Fibroblast of skin of right quadriceps (primary cell): ENCODE measurements at places on chromosomes 2 and 18.

DNA sequence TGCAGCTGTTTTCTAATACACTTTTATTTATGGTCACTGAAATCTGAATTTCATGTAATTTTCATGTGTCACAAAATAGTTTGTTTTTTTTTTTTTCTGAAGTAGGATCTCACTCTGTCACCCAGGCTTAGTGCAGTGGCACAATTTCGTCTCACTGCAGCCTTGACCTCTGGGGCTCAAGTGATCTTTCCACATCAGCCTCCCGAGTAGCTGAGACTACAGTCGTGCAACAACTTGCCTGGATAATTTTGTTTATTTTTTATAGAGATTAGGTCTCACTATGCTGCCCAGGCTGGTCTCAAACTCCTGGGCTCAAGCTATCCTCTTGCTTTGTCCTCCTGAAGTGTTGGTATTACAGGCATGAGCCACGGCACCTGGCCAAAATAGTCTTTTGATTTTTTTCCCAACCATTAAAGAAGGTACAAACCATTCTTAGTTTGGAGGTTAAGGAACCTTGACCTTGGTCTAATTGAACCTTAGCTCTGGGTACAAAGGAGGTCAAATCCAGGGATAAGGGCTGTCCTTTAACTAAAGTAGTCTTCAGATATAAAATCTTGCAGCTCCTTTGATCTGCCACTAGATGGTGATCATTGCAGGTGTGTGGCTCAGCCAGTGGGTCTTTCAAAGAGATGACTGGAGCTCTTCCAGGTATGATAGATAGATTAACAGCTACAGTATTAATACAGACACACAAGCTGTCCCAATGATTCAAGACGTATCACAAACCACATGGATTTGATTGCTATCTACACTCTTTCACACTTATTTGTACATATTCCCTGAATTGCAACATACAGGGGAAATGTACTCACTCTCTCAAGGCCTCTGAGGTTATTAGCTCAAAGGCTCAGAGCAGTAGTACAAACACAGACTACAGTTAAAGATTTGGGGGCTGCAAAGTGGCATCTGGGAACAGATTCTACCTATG lies 4.7 kb upstream of the KRCC1 start:
- DNase-seq, result peak; percentile 35

DNA sequence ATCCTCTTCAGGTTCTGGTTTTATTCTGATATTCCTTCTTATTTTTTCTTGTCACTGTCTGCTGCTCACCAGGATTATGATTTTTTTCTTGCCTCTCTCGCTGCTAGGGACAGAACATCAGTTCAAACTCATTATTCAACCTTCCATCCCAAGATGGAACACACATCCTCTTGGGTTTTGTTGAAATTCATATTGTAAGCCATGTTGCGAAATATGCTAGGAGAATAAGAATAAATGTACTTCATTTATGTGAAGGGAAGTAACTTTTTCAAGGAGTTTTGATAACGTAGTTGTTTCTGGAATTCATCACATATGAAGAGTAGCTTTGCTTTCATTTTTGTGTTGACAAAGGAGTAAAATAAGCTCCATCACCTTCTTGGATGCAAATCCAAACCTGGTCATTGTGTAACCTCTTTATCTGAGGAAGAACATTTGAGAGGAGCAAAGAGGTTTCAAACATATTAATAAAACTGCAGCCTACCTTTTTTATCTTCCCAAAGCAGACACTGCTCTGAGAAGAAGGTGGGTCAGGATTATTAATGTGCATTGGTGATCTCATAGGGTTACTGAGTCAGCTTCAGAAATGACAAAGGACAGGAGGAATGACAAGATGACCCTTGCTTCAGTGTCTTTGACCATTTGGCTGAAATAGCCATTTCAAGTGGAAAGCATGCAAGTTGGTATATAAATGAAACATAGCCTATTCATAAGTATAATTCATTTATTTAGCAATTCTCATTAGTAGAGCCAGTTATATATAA lies 280.0 kb downstream of the GULP1 start:
- DNase-seq, result no peak

DNA sequence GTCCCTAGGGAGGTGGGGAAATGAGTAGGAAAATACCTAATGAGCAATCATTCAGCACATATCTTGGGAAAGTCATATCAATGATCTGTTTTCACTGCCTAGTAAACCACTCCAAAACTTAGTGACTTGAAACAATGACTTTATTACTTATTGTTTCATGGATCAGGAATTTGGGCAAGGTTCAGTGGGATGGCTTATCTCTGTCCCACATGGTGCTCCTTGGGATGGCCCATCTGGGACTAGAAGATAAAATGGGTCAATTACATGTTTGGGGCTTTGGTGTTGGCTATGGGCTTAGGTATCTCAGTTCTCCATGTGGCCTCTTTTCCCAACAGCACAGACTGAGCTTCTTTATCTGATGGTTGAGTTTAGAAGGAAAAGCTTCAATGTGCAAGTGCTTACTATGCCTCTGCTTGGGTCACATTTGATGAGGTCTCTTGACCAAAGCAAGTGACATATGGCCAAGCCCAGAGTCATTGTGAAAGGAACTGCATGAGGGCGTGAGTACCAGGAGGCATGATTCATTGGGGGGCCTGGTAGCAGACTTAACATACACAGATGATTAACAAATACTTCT lies 218.1 kb upstream of the TNP1 start:
- peak; percentile 39 for DNase-seq

DNA sequence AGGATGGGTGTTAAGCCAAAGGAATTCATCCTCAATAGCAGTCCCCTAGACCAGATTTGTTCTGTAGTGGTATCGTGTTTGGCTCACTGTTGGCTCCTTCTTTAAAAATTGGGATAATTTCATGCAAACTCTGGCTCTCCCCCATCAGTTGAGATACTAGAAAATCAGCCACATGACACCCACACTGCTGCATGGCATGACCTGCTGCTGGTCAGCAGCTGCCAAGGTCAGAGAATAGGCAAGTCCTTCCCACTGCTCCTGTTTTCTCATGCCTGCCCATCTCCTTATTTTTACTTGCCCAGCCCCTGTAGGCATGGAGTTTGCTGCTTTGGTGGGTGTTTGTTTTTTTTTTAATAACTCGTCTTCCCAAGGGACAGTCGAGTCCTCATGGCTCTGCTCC lies 1.0 kb upstream of the SNRNP200 start:
- DNase-seq, result no peak

GRCh38 chr2:33146102-33146501 lies 199.3 kb downstream of the LTBP1 start:
- DNase-seq, result peak; percentile 45

DNA sequence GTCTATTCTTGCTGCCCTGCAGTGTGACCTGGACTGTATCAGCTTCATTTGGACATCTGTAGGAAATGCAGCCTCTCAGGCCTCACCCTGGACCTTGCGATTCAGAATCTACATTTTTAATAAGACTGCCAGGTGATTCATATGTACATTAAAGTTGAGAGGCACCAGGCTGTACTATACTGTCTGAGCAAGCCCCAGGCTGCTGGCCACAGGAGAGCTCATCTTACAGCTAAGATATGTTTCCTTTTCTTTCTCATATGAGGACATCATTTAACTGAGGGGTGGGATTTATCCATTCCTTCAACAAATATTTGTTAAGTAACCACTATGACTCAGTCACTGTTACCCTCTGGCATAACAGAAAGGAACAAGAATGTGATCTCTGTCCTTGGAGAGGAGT lies 78.2 kb upstream of the GCFC2 start:
- no peak for DNase-seq

GRCh38 chr2:158507679-158508078 lies 50.9 kb downstream of the PKP4 start:
- no peak for DNase-seq

GRCh38 chr2:120289221-120289906 lies 36.7 kb downstream of the RALB start:
- no peak for DNase-seq

DNA sequence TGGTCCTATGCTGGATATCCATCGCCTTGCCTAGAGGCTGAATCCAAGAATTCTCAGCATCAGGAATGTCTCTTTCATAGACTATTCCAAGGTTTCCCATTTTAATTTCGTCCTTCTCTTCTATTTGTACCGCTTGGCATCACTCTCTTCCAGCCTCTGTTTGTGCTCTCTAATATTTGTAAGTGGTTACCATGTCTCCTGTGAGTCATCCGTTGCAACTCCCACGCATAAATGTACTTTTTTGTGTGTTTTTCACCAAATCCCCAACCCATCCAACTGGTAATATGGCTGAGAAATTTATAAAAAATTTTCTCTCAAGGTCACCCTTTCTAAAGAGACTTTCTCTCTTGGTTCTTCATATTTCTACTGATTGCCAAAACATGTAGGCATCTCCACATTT lies 21.8 kb downstream of the COLEC12 start:
- DNase-seq, result peak; percentile 65

DNA sequence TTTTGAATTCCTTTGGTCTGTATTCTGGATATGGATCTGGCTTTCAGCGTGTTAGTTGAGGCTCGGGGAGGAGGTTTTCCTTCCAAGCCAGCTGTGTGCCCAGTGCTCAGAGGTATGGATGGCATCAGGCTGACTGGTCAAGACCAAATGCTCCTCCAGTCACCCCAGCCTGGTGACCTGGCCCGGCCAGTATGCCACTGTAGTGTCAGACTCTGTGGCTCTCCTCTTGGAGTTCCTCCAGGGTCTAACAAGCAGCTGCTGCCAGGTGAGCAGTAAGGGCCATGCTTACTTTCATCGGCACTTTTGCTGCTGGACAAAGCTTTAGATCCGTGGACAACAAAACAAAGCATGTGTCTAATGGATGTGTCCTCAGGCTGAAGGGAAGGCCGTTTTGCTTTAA lies 44.1 kb downstream of the CABLES1 start:
- DNase-seq, result no peak

DNA sequence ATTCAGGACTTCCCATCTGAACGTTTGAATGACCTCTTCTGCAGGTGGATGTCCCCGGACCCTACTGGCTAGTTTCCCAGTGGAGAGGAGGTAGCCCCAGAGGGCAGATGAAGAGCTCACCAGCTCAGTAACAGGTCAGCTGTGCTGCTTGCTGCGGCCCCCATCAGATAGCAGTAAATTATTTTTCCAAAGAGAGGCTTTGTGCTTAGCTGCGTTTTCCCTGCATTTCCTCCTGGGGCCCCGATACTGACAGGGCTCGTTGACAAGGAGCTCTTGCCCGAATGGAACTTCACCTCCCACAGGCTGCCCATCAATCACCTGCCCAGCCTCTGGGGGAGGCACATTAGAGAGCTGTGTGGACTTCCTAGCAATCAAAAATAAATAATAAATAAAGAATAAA lies 185.8 kb downstream of the DOK6 start:
- DNase-seq, result no peak

DNA sequence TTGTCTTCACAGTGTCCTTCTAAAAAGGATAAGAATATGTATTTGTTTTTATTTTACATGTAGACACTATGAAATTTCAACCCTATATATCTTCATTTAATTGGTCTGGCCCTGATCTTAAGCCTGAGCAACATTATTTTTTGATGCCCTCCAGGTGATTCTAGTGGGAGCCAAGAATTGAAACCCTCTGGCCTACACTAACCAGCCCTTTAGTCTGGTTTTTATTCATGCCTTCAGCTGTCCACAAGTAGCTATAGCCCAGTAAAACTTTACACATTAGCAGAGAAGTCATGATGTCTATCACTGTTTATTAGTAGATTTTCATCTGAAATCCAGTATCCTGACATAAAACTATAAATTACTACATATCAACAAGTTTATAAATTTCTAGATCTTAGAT lies 52.7 kb upstream of the UBXN4 start:
- no peak for DNase-seq

DNA sequence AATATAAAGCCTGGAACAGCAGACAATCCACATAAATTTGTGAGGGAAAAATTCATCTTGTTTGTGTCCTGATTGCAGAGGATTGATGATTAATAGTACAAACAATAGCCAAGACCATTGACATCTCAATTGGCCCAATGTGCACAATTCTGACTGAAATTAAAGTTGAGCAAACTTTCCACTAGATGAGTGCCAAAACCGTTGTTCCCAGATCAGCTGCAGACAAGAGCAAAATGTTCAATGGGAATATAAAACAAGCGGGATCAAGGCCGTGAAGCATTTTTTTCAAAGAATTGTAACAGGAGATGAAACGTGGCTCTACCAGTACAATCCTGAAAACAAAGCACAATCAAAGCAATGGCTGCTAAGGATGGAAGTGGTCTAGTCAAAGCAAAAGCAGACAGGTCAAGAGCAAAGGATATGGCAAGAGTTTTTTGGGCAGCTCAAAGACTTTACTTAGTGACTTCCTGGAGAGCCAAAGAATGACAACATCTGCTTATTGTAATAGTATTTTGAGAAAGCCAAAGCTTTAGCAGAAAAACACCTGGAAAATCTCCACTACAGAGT lies 55.9 kb upstream of the KIF5C start:
- no peak for DNase-seq
